ENCODE measurements at places on chromosomes 3 and 15.

- DNase-seq, result no peak
Observed at GRCh38 chr15:73225358-73226015, 143.3 kb downstream of the HCN4 start.

- no peak for DNase-seq
Observed at GRCh38 chr3:151430821-151431484, 29.9 kb downstream of the IGSF10 start.

- DNase-seq, result no peak
Observed at GRCh38 chr3:111481551-111481950, 60.4 kb upstream of the CD96 start.

DNA sequence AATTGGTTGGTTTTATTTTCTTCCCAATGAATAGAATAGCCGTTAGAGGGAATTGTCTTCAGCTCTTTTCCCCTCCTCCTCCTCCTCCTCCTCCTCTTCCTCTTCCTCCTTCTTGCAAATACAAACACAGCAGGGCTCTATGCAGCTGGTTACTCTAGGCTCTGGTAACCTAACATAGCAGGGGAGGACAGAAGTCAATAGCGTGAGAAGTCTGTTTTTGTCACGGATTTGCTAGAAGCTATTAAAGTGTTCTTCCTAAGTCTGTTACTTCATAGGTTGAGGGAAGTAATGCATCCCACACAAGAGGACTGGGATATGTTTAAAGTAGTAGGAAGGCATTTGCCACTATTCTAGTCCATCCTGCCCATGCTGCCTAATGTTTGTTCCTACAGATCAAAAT lies 374.7 kb upstream of the TPRG1 start:
- no peak for DNase-seq

DNA sequence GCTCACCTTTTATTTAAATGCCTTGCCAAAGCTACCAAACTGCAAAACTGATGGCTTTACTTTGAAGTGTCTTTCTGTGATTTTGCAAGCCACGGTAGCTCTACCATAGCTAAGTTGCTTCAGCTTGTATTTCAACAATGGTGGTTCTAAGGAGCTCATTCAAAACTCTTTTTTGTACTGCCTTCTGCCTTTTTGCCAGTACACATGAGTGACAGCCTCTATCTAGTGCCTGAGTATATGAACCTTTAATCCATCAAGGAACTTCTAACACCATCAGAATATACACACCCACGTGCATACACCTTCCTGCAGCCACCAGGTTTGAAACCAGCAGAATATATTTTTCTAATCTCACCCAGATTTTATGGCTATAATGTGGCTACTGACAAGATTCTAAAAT lies 10.4 kb upstream of the NR2F2 start:
- DNase-seq, result no peak

DNA sequence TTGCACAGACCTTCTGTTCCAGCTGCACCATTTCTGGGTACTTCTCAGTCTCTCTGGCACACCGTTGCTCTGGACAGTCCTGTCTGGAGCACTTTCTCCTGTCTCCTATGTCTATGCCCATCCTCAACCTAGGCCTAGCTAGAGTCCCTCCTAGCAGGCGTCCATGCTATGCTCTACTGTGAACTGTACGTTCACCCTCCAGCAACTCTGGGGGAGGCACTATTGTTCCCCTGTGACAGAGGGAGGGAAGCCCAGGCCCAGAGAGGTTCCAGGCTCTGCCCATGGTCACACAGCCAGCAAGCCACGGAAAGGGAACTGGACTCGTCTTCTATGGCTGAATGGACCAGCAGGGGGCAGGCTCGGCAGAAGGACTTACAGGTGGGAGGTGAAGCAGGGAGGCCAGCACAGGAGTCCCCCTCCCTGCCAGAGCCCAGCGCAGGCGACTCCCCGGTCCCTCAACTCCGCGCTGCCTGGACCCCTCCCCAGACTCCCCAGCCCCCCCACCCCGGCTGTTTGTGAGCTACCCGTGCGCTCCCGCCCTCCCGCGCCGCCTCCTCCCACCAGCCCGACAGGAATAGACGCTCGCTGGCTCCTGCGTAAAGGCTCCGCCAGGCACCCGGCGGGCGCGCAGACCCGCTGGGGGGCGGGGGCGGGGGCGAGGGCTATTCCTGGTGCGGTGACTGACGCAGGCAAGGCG lies 1.7 kb upstream of the LINGO1 start:
- DNase-seq, result peak; percentile 59

DNA sequence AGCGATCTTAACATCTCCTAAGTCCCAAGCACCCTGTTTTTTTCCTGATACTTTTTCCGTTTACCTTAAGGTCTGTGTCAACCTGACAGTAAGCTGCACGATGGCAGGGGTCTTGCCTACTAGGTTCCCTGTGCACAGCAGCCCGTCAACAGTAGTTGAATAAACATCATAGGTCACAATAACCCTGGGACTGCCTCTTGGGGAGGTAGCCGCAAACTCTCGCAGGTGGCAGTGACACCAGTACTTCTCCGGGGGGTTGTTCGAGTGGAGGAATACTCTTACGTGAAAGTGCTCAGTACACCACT lies 365 bp upstream of the PDCD6IP start:
- no peak for DNase-seq

- no peak for DNase-seq
Observed at GRCh38 chr15:100106732-100107131, 235.0 kb downstream of the ADAMTS17 start.

DNA sequence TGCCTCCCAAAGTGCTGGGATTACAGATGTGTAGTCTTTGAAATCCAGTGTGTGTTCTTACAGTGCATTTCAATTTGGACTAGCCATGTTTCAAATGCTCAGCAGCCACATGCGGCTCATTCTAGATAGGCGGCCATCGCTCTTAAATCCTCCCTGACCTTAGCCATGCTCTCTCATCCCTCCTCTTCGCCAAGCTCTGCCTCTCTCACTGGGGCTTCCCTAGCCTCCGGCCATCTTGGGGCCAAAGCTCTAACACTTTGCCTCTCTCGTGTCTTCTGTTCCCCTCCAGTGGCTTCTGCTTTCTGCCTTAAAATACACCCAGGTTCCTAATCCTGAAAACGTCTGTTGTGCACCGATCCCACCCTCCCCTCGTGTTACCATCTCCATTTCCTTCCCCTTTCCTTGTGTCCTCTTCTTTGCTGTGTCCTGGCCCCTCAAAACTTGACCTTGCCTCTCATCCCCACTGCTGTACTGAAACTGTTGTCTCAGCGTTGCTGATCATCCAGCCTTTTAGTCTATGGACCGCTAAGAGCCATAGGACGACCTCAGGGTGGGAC lies 1.4 kb upstream of the GHRL start:
- no peak for DNase-seq

- no peak for DNase-seq
Observed at GRCh38 chr15:81469154-81469553, 95.1 kb upstream of the TMC3 start.

DNA sequence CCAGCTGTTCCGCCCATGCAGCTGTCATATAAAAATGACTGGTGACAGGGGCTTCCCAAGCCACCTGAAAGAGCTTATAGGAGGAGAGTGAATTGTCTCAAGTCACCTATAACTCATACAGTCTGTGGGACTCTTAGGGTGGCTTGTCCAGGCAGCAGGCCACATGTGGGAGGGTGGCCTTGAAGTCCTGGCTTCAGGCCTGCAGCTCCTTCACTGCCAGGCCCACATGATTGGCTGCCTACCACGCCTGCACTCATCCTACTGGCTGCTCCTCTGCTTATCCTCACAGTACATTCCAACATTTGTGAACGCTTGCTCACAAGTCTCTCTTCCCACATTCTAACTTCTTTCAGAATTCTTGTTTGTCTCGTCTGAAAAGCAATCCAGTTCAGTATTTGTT lies 41.1 kb upstream of the TIPARP start:
- peak; percentile 45 for DNase-seq

- DNase-seq, result peak; percentile 33
Observed at GRCh38 chr3:29605845-29606244, 325.0 kb downstream of the RBMS3 start.

GRCh38 chr3:69821133-69821532 lies 81.9 kb downstream of the MITF start:
- DNase-seq, result no peak

DNA sequence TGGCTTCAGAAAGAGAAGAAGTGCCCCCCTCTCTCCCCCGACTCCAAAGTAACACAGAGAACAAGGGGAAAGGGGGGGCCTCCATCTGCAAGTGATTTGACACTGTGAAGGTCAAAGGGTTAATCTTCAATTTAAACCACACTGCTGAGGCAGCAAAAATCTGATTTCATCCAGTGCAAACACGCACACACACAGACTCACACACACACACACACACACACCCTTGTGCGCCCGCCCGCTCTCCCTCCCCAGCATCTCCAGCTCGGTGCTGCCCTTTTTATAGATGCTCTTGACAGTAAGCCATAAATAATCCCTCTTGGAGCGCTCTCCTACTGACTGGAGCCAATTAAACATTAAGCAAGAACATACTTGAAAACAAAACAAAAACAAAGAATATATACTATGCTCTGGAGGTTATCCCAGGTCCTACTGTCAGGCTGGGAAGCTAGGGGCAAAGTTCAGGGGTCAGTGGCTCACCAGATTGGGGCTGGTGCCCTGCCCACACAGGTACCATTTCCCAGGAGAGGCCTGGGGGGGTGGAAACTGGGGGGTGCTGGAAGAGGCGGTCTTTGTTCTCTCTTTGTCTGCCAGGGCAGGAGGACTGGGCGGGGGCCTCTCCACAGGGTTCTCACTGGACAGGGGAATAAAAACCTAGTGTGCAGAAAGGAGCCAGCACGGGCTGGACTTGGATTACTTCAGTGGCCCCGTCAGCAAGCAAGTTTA lies 16.3 kb downstream of the BMF start:
- DNase-seq, result no peak

- DNase-seq, result no peak
Observed at GRCh38 chr3:154818676-154819255, 261.4 kb upstream of the MME start.

DNA sequence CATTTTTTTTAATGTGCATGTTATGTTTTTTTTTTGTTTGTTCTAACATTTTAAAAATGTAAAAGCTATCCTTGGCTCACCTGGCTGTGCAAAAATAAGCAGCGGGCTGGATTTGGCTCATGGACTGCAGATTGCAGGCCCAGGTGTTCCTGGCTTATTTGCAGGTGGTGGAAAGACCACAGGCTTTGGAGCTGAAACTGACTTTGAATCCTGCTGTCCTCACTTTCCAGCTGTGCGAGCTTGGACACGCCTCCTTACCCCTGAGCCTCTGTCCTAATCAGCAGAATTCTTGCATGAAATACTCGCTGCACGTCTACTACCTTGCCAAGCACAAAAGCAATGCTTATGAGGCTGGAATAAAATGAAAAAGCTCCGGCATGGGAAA lies 188.7 kb upstream of the TPM1 start:
- no peak for DNase-seq

DNA sequence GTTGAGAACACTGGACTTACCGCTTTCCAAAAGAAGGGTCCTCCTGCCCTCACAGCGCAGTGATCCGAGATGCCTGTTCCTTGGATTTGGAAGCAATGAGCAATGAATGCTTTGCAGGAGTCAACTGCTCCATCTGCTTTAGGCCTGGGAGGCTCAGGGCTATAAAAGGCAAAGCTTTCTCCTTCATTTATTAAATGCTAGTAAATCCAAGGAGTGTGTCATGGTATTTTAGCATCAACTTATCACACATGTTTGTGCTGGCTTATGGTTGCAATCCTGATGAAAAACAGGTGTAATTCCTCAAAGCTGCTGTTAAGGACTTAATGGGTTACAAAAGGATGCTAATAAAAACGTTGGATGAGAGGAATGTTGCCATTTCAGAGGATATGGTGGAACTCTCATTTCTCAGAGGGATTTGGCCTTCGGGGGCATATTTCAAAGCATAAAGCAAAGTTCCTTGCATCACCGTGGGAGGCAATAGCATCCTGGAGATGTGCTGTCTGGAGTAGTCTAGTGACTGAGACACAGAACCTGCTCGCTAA lies 158.5 kb upstream of the TPM1 start:
- no peak for DNase-seq

DNA sequence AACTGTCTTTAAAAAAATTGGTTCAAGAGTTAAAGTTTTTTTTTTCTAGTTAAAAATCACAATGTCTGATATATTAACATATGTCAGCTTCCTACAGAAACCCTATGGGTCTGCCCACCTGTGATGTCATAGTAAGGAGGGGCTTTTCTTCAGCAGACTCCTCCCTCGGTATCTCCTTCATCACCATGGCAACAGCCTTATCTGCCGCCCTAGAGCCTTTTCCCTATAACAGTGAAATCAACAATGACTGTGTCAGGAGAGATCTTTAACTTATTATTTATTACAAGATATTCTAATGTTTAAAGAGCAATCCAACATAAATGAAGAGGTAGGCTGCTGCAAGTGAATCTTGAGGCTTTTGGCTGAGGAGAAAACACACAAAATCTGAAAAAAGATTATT lies 138.7 kb downstream of the PEX5L start:
- DNase-seq, result peak; percentile 82

DNA sequence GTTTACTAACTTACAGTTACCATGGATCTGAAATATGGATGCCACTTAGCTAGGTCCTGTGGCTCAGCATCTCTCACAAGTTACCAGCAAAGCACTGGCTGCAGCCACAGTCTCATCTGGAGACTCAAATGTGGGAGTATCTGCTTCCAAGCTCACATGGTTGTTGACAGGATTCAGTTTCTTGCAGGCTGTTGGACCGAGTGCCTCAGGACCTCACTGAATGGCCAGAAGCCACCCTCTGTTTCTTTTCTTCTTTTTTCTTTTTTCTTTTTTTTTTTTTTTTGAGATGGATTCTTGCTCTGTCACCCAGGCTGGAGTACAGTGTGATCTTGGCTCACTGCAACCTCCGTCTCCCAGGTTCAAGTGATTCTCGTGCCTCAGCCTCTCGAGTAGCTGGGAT lies 20.1 kb upstream of the AMOTL2 start:
- DNase-seq, result no peak

- DNase-seq, result no peak
Observed at GRCh38 chr15:86840996-86841395, 761.3 kb downstream of the AGBL1 start.

GRCh38 chr3:98894791-98895576 lies 6.5 kb downstream of the DCBLD2 start:
- DNase-seq, result no peak

- no peak for DNase-seq
Observed at GRCh38 chr3:17394541-17395155, 347.8 kb downstream of the TBC1D5 start.

DNA sequence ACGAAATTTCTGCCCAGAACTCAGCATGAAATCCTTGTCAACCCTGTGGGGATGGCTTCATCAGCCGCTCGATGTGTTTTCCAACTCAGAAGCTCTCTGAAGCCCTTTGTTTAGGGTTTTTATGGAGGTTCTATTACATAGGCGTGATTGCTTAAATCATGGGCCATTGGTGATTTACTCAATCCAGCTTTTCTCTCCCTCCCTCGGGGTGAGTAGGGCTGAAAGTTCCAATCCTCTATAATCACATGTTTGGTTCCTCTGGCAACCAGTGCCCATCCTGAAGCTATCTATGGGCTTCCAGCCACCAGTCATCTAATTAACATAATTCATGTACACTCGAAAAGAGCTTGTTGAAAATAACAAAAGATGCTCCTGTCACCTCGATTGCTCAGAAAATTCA lies 51.6 kb downstream of the GATM start:
- no peak for DNase-seq

DNA sequence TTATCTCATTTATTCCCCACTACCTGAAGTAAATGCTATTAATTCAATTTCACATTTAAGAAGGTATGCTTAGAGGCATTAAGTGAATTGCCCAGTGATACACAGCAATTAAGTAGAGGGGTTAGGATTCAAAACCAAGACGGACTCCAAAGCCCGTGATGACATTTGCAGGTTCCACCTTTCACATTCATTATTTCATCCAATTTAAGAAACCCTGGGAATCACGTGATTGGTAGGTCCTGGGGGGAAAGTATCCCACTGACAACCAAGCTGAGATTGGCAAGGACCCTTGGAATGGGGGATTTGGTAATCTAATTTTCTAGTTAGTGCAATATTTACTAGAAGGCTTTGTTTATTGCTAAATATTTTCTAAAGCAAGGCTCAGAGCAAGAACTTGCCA lies 1.8 kb downstream of the POMGNT2 start:
- DNase-seq, result no peak

Data from ELR (cell line).